ENCODE measurements at places on chromosomes 2 and 18. TPM values are rescaled to one million over a fixed set of nuclear protein-coding genes. Genes with fewer than 3 reads are reported as not detected.

DNA sequence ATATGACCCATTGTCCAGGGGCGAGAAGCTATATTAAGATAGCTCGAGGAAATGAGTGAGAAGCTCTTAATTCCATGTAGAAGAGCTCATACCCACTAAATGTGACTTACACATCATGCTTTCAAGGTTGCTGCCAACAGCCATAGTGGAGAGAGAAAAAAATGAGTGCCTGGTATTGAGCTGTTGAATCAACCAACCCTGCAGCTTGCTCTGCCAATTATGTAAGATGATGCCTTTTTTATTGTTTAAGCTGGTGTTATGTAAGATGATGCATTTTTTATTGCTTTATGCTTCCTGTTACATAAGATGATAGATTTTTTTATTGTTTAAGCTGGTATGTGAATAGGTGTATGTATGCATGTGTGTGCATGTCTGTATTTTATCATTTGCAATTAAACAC is 228.2 kb downstream of the CCDC178 start:
- DNase-seq: no peak

The CCDC74B gene
- total RNA-seq: 0.63 TPM

GRCh38 chr18:8045884-8046281 is 478.8 kb downstream of the PTPRM start:
- DNase-seq: no peak

GRCh38 chr2:17628349-17629261 is 88.1 kb downstream of the VSNL1 start:
- no peak for DNase-seq

- no peak for DNase-seq
Observed at GRCh38 chr2:143949121-143949848, 570.6 kb downstream of the ZEB2 start.

DNA sequence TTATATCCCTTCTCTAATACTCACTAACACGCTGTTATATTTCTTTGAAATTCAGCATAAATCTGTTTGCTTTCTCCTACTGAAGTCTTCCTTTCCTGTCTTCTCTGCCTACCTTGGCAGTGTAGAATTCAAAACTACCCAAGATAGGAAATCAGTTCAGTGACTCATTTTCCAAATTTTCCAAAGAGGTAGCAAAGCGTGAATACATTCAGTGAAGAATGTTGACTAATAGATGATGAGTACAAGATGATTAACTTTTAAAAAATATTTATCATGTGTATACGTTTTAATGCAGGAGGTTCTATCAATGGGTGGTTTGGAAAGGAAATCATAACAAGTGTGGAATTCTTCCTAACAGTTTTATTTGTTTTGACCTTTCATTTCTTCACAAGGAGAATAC is 201.9 kb upstream of the SLC8A1 start:
- no peak for DNase-seq

The DARS1 gene
- 29.6 TPM for total RNA-seq
